Tongue (tissue), 3 donors: ENCODE measurements at places on chromosomes 13 and 19.

DNA sequence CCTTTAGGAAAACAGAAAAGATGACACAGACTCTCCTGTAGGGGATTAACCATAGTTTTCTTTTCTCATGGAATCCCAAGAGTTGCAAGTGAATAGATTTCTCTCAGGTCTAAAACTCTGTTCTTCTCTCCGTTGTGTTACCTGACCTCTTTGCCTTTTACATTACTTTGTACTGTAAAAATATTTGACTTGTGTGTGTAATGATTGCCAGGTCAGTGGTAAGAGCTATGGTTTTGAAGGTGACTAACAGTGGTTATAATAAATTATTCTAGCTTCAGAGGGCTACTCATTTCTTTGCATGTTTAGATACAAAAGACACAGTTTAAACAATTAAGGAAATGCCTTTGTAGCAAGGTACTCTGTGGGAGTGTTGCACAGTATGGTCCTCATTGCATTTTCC, 23.0 kb upstream of the PSG2 start:
- no peak for DNase-seq

GRCh38 chr13:76622315-76623040, 263.7 kb downstream of the KCTD12 start:
- peak; percentile 77 for DNase-seq

DNA sequence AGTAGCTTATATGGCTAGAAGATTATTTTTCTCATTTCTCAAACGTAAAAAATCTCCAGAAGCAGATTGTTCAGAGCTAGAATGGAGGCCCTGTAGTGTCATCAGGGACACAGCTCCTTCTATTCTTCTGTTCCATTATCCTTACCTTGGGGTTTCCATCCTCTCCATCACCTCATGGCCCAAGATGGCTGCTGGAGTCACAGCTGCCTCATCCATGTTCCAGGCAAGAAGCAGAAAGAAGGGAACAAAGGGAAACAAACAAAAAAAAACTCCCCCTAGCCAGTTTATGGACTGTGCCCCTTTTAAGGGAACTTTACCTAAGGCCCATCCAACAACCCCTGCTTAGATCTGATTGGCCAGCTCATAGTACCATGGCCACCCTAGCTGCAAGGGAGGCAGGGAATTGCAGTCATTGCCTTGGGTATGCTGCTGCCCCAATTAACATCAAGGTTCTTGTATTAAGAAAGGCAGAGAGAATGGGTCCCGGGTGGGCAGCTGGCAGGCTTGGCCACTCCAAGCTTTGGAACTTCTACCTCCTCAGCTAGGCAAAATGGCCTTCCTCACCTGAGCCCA, 15.7 kb downstream of the CEACAM16 start:
- no peak for DNase-seq

DNA sequence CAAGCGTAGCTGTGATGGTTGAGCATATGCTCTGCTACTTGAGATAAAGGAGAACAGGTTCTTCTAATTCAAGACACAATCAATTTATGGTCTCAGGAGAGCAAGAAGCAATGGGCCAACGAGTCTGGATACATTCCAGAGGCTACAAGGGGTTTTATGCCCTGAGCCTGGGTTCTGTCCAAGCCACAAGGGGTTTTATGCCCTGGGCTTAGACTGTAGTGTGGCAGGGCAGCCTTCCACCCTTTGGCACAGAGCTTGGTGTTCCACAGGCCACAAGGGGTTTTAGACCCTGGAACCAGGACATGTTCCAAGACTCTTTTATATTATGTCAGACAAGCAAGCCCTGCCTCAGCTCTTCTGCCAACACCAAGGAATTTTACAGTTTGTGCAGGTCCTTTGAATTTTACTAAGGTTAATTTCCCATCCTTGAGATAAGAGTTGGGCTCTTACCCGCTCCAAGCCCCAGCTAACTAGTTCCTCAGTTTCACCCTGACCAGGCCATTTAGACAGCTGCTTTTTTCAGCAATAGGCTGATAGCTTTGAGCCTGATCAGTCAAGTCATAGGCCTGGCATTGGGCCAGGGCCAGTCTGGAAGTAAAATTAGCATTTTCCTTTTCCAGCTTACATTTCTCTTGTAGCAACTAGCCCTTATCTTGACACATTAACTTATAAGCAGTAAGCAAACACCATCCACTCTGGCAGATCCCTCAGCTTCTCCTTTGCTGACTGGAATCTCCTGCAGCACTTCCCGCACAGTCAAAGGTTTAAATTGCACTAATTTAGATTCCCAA, 95.0 kb downstream of the ZNF737 start:
- no peak for DNase-seq
